ENCODE measurements at places on chromosomes 5 and 9.
A peak's percentile ranks its signal among the peaks of the same experiment; 100 is the strongest.

DNA sequence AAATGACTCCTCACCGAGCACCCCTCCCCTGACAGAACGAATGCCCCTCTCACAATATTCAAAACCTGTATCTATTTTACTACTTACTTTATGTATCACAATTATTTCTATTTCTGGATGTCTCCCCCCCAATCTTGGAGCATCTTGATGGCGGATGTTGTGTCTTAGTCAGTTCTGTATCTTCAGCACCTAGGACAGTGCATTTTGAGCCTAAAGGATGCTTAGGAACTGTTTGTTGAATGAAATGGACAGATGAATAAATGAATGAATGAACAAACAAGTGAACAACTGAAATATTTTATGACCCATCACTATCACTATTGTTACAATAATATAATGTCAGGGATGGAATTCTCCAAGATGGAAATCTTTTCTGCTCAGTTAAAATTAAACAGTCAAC is 295.7 kb downstream of the DNAH5 start:
- DNase-seq, result no peak

- DNase-seq, result no peak
Measured at GRCh38 chr5:33092719-33093118, 348.0 kb upstream of the TARS1 start.

DNA sequence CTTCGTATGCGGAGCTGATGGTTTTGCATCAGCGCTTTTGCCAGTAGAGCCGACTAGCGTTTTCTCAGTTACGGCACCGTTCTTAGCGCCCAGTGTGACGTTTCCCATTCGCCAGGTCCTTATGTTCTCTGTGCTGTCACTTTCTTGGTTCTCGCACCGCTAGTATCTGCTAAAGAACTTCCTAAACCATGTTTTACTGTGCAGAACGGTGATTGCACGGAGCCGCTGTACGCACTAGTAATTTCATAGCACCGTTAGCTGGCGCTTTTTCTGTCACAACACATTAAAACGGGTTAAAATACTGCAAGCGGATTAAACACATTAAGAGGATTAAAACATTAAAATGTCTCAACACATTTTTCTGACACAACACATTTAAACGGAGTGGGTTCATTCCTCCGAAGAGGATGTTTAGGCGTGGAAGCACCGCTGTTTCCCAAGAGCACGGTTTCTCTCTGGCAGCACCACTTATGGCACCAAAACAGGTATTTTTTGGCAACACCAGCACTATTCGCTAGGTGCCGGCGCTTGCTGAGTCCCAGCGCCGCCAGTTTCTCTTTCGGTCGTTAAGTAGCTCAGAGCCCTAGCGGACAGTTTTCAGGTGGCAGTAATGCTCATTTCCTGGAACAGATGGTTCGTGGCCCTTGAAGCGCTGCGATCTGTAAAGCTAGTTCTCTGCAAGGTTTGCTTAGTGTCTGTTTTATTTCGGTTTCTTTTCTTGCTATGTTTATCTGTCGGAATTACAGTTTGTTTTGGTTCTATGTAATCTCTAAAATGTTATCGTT is 20.3 kb downstream of the ANXA2R start:
- DNase-seq, result peak; percentile 33

DNA sequence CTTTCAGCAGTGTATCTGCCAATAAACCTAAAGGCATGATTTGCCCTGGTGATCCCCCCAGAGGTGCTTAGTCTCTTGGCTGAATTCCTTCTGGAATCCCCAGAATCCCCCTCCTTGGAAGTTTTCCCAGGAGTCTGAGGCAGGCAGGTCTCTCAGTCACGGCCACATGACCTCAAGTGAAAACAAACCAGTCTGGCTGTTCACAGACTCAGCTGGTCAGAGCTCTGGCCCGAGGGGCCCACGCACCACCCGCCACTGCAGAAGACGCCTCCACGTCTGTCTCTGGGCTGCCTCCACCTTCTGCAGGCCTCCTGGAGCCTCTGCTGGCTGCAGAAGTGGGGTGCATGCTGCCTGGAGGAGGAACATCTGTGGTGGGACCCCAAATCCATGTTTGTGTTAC is 52.5 kb downstream of the HRH2 start:
- DNase-seq, result no peak

GRCh38 chr9:77764894-77765780 is 117.0 kb upstream of the GNA14 start:
- DNase-seq, result no peak

GRCh38 chr5:119022017-119022745 is 33.8 kb upstream of the DTWD2 start:
- peak; percentile 53 for DNase-seq

DNA sequence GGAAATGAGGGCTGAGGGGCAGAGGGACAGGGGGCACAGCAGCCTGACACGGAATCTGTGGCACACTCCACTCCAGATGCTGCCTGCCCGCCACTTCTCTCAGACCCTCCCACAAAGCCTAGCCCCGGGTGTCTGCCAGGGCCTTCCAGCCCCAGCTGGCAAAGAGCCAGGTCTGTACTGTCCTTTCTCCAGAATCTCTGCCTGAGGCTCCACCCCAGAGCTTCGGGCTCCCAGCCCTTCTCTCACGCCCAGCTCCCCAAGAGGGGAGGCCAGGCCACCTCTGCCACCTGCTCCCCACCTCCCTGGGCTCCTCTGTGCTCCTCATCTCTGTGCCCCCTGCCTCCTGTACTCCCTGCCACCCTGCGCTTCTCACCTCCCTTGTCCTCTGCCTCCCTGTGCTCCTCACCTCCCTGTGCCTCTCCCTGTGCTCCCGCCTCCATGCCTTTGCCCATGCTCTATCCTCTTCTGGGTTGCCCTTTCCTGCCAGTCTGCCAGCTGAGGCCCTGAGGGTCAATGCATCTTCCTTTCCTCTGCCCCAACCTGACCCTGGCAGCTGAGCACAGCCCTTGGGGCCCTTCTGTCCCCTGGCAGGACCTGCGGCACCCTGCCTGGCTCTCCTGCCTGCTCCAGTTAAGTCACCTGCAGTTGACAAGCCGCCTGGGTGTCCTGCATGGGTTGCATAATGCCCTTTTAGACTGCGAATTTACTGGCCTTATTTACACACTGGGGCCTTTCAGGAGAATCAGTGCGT is 36.4 kb downstream of the RASGEF1C start:
- DNase-seq, result no peak

- DNase-seq, result no peak
Measured at GRCh38 chr5:93715761-93716160, 25.6 kb downstream of the POU5F2 start.

GRCh38 chr9:132985489-132985888 is 7.0 kb downstream of the GFI1B start:
- DNase-seq, result no peak

DNA sequence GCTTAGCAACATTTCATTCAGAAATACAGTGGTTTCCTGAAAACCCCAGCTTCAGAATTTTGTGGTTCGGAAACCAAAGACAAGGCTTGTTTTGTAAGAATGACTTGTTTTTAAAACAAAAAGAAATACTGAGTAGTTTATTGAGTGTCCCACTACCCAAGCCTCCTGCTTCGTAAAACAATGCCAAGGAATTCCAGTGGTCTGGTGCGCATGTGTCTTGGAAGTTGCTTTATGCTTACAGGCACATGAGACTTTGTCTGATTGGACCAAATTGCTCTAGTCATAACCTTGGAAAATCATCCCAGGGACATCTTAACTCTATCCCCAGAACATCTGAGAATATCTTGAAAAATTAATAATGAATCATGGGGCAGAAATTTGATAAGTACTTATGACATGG is 77.1 kb upstream of the FST start:
- no peak for DNase-seq

DNA sequence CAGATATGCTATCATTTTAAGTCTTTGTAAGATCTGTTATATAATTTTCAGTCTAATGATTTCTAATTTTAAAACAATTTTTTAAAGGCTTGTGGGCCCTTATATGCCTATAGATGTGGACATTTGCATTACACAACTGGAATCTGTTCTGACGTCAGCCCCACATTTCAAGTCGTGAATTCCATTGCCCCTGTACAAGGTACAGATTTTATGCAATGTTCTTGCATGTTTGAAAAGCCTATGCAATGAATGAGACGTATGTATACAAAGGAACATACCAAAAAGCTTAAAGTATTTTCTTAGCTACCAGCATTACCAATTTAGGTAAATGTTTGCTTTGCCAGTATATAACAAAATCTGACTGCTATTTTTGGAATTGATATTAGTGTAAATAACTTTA is 77.2 kb downstream of the ITGA1 start:
- DNase-seq, result no peak

- DNase-seq, result no peak
Measured at GRCh38 chr5:113680534-113680933, 167.0 kb downstream of the YTHDC2 start.

DNA sequence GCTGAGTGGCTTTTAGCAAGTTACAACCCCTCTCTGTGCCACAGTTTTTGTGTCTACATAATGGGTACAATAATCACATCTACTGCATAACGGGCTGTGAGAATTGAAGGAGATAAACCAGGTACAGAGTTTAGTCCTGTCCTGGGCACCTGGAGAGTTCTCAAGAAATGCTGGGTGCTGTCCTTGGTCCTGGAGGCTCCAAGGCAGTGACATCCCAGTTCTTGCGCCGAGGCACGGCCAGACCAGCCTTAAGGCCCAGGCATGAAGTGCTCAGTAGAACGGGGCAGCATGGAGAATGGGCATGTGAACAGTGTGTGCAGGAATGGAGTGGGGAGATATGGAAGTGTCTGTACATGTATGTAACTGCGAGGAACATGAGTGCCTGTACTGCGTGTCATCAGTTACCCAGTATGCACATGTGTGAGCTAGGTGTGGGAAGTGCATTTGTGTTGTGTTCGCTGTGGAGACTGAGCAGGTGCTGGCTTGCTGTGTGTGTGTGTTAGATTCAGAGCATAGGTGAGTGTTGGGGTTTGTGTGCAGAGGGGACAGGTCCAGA is 6.3 kb upstream of the UNC5A start:
- no peak for DNase-seq

DNA sequence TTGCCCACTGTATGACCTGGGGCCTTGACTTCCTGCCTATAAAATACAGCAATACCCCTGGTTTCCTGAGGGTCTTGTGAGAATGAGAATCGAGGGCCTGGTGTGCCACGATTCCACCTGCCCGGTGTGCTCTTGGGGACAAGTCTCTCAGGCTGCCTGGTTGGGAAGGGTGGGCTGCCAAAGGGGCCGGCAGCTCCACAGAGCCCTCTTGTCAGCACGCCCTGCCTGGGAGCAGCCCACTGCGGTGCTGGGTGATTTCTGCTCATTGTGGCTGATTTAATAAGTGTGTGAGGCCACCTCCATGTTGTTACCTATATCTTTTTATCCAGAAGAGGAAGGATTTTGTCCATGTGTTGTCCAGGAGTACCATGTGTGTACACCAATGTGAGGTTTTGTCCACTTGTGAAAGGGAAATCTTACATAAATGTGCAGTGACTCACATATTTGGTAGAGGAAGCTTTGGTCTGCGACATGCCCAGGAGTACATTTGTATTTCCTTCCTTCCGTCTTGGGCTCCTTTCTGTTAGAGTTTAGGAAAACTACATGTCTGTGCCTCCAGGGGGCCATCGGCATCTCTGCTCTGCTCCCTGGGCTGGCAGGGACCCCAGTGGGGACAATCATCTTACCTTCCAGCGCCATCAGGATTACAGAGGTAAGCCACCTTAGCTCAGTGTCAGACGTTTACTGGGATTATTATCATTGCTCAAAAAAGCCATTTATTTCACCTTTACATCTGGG is 108.6 kb downstream of the PHF2 start:
- no peak for DNase-seq

GRCh38 chr9:137916540-137916939 is 39.0 kb downstream of the CACNA1B start:
- DNase-seq, result no peak

DNA sequence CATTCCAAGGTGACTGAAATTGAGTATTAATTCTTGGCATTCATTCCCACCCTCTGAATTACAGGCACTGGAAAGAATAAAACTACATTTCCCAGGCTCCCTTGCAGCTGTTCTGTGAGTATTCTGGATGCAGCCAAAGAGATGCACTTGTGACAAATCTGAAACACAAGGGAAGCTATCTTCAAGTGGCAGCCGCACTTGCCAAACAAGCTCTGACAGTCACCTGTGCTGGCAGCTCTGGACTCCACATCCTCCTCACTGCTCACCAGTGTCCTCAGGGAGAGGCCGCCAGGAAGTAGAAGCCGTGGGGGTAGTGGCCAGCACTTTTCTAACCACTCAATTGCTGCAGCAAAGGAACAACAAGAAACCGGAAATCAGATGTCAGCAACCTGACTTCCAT is 275.0 kb downstream of the NR2F1-AS1 start:
- DNase-seq, result no peak

GRCh38 chr9:112831281-112831851 is 59.3 kb downstream of the SLC46A2 start:
- no peak for DNase-seq
